ENCODE measurements at places on chromosomes 5 and 9.

GRCh38 chr5:77847129-77847460 is 71.0 kb upstream of the TBCA start:
- no peak for DNase-seq

- no peak for DNase-seq
Observed at GRCh38 chr9:83521411-83521810, 16.8 kb downstream of the FRMD3 start.

DNA sequence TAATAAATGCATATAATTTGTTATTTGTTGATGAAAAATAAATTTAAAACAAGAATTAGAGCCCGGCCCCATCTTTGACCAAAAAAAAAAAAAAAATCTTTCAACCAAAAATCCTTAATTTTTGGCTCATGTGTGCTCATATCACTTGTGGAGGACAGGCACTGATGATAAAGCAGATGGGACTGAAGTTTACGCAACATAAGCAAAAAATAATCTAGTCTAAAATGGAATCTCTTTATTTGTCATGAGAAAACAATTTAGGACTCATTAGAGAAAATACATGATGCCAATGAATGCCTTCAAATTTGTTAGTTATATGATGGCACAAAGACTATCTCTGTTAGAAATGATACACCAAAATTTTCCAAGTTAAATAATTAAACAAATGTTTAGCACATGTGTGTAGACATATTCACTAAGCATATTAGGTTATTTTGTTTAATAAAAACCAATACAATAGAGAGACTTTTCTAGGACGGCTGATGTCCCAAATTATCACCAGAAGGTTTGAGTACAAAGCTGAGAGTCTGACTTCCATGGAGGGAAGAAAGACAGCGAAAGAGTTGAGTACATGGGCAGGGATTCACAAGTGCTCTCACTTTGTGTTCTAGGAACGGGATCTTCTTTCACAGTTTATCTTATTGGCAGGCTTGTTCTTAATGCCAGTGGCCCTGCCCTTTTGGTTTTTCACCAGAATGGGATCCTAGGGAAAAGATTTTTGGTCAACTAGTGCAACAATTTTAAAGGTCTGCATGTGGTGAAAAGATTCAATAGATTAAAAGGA is 621.4 kb downstream of the RAB3C start:
- DNase-seq = no peak

GRCh38 chr5:178207917-178208280 is 3.6 kb downstream of the HNRNPAB start:
- no peak for DNase-seq

- DNase-seq = no peak
Observed at GRCh38 chr9:77569335-77569734, 78.8 kb downstream of the GNA14 start.

GRCh38 chr9:90766731-90767130 is 34.9 kb upstream of the SYK start:
- no peak for DNase-seq

Measured in hypothalamus (tissue), 51 donors.